ENCODE measurements at places on chromosomes 16 and 17. TPM values are rescaled to one million over a fixed set of nuclear protein-coding genes. Genes with fewer than 3 reads are reported as not detected.

DNA sequence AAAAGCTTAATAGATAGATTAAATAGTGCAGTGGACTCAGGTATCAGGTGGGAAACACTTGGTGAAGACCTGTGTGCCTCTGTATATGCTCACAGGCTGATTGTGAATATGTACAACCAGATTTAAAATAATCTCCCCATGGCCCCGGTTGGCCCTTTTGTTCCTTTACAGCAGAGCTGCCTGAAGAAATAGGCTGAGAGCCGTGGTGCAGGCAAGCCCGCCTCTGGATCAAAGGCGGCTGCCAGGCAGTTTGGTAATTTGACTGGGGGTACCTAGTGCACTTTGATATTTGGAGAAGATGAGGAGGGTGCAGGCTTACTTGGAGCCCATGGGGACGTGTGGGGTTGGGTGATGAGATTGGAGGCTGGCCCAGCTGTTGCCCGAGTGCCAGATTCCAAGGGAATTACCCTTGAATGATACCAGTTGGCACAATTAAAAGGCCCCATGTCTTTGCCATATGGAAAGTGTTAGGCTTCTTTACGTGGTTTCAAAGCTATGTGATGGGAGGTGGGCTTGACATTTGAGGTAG, 5.0 kb downstream of the NKD1 start:
- no peak for DNase-seq

GRCh38 chr16:77956231-77956630, 66.1 kb upstream of the CLEC3A start:
- no peak for DNase-seq

DNA sequence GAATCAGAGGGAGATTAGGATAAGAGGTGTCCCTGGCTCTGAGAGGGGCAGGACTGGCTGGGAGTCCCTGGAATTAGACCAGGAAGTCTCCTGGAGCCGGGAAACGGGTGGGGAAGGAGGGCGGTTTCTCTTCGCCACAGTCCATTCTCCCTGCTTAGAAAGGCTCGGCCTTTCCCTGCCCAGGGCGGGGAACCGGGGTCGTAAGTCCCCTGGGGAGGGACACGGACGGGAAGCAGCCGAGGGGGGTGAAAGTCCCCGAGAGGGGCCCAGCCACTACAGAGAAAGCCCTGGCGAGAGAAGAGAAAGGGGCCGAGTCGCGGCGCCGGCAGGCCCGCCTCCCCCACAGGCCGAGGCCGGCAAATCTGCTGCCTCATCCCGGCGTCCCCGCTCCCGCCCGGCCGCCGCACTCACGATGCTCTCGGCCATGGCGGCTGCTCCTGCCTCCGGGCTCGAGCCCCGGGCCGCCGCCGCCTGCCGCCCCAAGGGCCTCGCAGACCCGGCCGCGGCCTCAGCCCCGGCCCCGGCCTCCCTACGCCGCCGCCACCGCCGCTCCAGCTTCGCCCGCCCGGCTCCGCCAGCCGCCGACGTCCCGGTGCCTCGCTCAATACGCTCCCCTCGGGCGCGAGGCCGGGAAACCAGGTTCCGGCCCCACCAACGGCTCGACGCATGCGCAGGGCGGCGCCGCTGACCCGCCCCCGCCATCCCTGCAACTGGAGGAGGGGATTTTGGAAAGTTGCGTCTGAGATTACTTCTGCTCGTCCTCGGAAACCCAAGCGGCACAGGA, at the start of the genes NPLOC4 and TSPAN10:
Gene NPLOC4 (minus strand): TSS at position 608 of the 784 bp plus-strand sequence. CDS start 182 bp downstream, at position 426.
Gene TSPAN10 (plus strand): TSS at position 692 of the 784 bp plus-strand sequence. CDS start 5,217 bp downstream, outside the sequence.
- DNase-seq: peak; percentile 87

DNA sequence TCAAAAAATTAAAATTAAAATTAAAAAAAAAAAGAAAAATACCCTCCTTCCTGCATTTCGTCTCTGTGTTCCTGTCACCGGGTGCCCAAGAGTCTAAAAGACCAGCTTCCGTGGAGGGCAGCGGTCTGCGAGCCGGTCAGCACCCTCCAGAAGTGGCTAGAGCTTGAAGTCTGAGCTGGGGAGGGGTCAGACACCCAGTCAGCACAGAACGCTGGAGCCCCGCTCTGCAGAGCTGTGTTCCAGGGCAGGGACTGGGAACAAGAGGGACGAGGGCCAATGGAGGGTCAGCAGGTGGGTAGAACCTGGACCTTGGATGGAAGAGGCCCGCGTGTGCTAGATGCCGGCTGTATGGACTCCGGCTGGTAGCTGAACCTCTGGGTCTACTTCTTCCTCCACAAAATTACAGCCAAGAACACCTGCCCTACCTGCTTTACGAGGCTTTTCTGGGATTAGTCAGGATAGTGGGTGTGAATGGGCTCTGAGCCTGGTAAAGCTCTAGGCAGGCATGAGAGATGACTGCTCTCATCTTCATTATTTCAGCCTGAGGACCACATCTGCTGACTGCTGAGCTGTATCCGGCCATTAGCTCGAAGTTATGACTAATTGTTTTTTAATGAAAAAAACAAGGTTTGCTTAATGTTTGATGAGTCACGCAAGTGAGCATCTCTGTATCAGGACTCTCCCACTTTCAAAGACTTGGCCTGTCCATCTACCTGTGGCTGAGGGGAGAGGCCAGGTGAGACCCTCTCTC, 5.9 kb downstream of the TRPV1 start:
- DNase-seq: no peak

DNA sequence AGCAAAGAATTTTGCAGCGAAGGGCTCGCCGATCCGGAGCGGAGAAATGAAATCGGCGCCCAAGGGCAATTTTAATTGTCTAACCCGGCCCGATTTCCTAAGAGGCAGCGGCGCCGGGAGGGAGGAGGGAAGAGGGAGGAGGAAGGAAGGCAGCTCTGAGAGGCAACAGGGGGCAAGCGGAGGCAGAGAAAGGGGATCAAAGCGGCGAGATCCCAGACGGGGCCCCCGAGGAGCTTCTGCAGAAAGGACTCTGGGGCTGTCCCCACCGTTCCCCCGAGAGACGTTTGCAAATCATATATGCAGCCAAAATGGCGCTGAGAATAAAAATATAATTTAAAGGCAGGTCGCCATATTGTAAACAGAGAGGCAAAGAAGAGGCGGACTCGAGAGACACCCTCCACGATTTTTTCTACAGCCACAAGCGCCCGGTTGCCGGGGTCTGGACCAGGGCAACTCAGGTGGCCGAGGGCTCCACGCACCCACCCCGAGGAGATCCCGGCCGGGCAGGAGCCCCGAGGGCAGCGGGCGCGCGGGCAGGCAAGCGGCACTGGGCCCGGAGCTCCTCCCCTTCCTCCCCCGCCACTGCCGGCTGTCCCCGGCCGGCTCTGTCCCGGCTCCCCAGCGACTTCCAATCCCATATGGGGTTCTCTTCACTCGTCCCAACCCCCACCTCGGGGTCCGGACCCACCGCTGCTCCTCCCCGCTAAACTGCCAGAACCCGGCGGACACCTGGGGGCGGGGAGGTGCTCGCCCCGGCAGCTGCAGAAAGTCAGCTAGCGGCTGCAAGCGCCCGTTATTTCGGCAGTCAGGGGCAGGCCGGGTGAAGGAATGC, 1.9 kb downstream of the PHF12 start:
- DNase-seq: peak; percentile 69

DNA sequence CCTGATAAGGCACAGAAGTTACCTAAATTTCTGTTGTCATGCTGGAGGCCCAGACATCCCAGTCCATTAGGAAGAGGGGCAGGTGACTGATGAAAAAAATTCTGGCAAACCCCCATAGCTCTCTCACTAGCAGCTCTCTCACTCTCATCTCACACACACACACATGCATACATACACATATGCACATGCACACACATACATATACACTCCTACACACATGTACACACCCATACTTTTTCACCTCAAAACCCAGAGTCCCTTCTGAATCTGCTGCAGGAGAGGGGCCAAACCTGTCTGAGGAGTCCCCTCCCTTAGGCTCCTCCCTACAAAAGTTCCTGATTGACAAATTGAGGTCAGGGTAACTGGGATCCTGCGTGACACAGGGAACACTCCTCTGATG, 22.6 kb upstream of the SDR42E2 start:
- DNase-seq: no peak

- no peak for DNase-seq
Observed at GRCh38 chr17:73553311-73553710, 90.9 kb downstream of the SDK2 start.

- DNase-seq: peak; percentile 82
Observed at GRCh38 chr17:8698162-8698971, 46.3 kb downstream of the CCDC42 start.

GRCh38 chr16:58498341-58499091, 1.4 kb upstream of the NDRG4 start:
- DNase-seq: peak; percentile 9

DNA sequence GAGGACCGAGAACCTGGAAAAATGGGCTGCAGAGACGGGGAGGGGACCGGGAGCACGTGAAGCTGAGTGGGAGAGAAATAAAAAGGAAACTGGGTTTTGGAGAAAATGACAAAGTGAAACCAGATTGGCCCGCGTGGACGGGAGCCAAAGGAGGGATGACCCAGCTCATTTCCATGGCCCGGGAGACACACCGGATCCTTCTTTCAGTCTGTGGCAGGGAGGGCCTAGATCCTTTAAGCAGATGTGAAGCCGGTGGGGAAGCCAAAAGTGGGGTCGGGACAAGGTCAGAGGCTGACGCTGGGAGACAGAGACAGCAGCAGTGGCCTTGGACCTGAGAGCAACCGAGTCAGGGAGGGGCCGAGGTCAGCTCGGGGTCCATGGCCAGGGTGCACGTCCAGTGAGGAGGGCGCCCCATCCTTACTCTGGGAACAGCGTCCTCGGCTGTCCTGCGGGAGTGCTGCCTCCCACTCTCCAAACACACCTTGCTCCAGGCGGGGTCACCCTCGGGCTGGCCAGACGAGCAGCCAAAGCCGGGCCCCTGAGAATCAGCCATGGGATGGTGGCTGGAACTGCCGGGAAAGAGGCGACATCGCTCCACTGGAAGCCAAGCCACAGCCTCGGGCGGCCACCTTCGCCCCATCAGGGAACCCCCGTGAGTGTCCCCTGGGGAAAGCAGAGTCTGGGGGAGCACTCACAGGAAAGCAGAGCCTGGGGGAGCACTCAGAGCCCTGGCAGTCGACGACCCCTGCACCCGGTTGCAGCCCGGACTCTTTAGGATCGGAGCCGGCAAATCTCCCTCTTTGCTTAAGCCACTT, 17.3 kb downstream of the CA5A start:
- DNase-seq: peak; percentile 46

DNA sequence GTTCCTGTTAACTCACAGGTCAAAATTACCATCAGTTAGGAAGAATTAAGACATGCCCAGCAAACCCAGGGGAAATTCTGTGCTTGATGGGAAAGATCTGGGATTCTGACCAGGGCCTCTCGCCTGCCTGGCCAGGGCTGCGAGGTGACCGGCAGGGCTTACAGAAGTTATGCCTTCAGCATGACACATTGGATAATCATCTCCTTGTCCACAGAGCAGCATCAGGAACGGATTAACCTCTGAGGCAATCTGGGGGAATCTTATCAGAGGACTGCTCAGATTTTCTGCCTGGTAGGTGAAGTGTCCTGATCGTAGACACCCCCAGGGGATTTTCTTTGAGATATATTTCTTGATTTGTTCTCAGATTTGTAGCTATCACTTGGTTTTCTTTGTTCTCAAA, 172.5 kb downstream of the HS3ST3A1 start:
- no peak for DNase-seq

DNA sequence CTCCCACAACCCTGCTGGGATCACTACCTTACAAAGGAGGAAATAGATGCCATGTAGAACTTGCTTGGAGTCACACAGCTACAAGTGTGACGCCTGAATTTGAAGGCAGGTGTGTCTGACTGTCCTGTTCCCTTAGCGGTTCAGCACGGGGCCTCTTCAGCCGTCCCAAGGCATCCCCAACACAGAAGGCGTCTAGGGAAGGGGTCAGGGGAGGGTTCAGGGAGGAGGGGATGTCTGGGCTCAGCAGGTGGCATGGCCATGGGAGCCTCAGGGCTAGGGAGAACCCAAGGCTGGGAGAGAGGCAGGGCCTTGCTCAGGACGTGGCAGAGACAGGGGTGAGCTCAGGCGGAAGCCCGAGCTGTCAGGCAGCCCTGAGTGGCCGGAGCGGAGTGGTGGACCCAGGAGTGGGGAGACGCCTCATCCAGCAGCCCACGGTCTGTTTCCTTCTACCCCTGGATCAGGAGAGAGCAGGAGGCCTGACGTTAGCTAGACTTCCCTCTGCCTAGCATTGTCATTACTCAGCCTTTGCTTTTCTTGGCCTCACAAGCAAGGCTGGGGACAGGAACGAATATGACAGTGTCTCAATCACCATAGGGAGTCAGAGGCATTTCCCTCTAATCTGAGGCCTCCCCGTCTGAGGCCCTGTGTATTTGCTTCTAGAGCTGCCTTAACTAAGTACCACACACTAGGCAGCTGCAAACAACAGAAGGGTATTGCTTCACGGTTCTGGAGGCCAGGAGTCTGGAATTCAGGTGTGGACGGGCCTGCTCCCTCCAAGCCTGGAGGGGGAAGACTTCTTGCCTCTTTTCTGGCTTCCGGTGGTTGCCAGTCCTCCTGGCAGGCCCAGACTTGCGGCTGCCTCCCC, 31.3 kb upstream of the ANKRD40CL start:
- DNase-seq: no peak

GRCh38 chr16:1280783-1281182, 24.9 kb downstream of the TPSD1 start:
- DNase-seq: no peak

The LCMT1 gene
- total RNA-seq: 39.2 TPM

The CETP gene
- total RNA-seq: 0.16 TPM

The TPSB2 gene
- 9.3 TPM for total RNA-seq

Data from left cardiac atrium (tissue), 4 donors.